ENCODE measurements at places on chromosomes 3 and 15.

DNA sequence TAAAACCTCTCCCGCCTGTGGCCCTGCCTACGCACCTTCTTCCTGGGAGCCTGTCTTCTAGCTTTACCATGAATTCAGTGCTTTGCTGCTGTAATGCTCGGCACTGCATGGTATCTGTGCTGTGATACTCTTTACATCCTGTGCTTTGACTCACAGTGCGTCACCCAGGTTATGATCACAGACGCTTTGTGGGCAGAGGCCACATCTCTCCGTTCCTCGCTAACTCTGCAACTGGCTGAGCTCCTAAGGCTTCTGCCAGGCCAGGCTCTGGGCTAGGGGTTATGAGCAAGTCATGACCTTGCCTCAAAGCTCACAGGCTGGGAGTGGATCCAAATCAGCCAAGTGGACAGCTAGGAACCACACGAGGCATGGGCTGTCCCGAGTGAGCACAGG lies 23.2 kb downstream of the SPTBN5 start:
- peak; percentile 69 for DNase-seq

- no peak for DNase-seq
Measured at GRCh38 chr15:53834214-53834613, 74.8 kb upstream of the WDR72 start.

GRCh38 chr15:77839456-77839855 lies 206.7 kb upstream of the LINGO1 start:
- no peak for DNase-seq

GRCh38 chr3:127744875-127745274 lies 72.1 kb downstream of the ABTB1 start:
- DNase-seq = no peak
